ENCODE measurements at places on chromosomes 2 and 18. TPM values are rescaled to one million over a fixed set of nuclear protein-coding genes. Genes with fewer than 3 reads are reported as not detected.

REG1B gene
- total RNA-seq = not detected

TCF7L1 gene
- total RNA-seq = 3.0 TPM

ELAC1 gene
- 4.4 TPM for total RNA-seq

C1QL2 gene
- not detected for total RNA-seq

G6PC2 gene
- not detected for total RNA-seq

FOXI3 gene
- total RNA-seq = not detected

SCG2 gene
- not detected for total RNA-seq

TSPYL6 gene
- total RNA-seq = not detected

- DNase-seq = no peak
These were observed 253.8 kb downstream of the TNS1 start for GRCh38 chr2:217749008-217749407.

DNA sequence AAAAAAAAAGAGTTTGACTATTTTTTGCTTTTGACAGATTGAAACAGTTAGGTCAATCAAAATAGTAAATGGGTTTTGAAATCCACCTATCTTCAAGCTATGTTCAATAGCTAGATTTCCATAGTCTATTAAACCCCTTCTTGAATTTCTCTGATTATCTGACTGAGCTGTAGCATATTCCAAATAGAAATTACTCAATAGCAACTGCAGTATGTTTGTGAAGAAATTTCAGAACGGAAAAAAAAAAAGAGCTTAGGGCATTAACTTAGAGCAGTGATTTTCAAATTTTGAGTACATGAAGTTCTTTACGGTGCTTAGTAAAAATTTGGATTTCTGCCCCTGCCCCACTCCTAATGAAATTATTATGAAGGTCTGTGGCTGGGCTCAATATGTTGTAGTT lies 432.3 kb downstream of the LRP1B start:
- no peak for DNase-seq

DNA sequence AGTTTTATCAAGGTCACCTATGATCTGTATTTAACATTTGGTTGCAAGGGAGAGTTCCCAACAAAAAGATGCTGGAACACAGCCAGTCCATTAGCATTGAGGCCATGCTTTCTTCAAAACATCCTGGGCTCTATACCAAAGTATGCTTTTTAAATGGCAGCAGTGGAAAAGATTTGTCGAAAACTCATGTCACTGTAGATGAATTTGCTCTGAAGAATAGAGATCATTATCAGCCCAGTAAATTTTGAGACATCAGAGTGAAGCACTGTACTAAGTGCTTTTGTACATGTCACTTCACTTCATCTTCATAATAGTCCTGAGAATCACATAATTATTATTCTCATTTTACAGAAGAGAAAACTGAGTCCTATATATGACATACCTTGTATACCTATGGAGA lies 189.8 kb downstream of the CAMKMT start:
- no peak for DNase-seq

DNA sequence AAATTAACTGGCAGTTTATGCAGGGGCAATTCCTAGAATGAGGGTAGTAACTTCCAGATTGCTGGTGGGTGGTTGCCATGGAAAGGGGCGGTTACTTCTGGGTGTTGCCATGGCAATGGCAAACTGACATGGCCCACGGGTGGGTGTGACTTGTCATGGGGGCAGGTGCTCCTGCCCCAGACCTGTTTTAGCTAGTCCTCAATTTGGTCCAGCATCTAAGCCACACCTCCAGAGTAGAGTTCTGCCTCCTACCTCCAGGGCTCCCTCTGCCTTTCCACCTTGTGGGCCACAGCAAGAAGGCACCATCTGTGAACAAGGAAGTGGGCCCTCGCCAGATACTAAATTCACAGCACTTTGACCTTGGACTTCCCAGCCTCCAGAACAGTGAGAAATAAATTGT lies 148.7 kb downstream of the TFCP2L1 start:
- DNase-seq = no peak

DNA sequence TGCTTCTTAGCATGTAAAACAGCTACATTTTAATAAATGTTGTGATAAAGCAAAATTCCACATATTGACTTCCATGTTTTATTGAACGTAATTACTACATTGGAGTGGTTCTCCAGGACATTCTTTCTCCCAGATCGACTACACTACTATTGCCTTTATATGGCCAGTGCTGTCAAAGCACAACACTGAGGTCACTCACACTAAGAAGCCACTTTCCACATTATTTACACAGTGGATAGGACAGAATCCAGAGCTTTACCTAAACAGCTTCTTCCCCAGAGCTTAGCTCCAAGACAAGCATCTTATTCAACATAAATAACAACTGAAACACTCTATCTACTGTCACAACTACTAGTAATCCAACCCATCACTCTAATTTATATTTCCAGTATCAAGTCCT lies 73.9 kb upstream of the WDR75 start:
- no peak for DNase-seq

- no peak for DNase-seq
These were observed 77.0 kb downstream of the SMIM21 start for GRCh38 chr18:75350512-75350839.

DNA sequence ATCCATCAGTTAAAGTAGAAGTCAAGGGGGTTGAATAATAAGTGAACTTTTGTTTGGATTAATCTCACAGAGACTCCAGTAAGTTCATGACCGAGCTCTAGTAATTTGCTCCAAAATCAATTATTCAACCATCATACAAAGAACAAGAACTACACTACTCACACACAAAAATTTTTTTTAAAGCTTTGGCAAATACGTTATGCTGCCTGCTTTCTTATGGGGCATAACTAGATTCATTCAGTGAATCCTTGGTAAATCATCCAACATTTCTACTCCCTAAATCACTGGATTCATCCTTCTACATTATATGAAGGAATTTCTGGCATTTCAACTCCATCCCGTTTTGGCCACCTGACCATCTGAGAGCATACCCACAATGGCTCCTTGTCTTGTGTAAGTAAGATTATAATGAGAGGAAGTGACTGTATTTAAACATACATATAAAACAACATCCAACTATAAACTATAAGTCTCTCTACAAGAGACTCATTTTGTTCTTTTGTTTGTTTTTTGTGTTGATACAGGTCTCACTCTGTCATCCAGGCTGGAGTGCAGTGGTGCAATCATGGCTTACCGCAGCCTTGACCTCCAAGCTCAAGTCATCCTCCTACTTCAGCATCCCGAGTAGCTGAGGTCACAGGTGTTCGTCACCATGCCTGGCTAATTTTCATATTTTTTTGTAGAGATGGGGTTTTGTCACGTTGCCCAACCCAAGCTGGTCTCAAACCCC lies 144.2 kb upstream of the LRRTM4 start:
- DNase-seq = no peak

Data from suprapubic skin (tissue), 4 donors.